Stimulated activated CD4-positive, alpha-beta T cell treated with anti-CD3 and anti-CD28 coated beads, Interleukin-12 subunit alpha, Interleukin-12 subunit beta, amount 100 ng/mL, for 48 hours (primary cell): ENCODE measurements at places on chromosomes 3 and 15.

- no peak for DNase-seq
Observed at GRCh38 chr3:59186725-59187124, 136.9 kb upstream of the CFAP20DC start.

- DNase-seq, result no peak
Observed at GRCh38 chr3:126952261-126952982, 30.5 kb upstream of the PLXNA1 start.

DNA sequence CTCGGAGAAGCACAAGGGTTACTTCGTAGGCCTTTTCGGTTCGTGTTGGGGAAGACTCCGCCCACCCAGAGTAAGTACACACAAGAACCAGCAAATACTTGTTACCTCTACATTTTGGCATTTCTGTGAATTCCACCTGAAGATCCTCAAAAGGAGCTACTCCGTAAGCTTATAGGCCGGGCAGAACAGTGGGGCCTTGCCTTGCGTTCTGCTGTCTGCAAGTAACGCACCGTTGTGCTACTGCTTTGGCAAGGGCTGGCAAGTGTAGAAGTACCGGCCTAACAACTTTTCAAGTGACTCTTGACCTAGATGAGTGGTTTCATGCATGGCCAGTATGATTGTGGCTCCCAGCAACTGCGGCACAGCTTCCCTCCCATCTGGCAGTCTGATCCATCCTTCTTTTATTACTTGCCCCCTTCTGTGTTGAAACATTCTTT is 6.4 kb upstream of the DNAAF4 start:
- DNase-seq, result no peak

DNA sequence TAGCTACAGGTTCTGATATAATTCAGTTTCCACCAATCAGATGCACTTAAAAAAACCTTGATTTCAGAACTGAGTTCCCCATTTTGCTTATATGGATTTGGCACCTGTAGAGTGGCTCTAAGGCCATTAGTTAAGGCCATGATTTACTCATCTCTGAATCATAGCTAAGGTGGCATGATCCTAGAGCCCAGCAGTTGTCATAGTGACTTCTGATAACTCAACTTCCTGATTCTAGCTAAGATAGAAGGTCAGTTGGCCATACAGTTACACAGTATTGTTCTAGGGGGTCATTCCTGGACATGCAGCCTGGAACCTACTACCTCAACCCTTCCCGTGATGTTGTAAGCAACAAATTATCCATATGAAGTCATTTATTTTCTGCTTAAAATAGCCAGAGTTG is 15.9 kb upstream of the TMEM87A start:
- DNase-seq, result no peak

DNA sequence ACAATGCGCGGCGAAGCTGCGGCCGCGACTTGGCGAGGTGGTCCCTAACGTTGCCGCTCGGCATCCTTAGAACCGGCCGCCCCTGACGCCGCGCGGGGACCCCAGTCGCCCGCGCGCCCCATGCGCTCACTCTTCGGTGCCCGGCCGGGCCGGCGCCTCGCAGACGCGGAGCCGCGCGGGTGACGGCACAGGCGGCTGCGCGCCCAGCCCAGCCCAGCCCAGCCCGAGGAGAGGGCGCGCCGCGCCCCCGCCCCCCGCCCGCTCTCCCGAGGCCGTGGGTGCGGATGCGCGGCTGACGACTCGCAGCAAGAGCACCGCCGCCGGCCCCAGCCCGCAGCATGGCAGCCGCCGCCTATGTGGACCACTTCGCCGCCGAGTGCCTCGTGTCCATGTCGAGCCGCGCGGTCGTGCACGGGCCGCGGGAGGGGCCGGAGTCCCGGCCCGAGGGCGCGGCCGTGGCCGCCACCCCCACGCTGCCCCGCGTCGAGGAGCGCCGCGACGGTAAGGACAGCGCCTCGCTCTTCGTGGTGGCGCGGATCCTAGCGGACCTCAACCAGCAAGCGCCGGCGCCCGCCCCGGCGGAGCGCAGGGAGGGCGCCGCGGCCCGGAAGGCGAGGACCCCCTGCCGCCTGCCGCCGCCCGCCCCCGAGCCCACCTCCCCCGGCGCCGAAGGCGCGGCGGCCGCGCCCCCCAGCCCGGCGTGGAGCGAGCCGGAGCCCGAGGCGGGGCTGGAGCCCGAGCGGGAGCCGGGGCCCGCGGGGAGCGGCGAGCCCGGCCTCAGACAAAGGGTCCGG is 437 bp downstream of the KLF13 start:
- peak; percentile 58 for DNase-seq

GRCh38 chr15:101781928-101782327 is 21.4 kb upstream of the OR4F6 start:
- DNase-seq, result no peak

- no peak for DNase-seq
Observed at GRCh38 chr15:68310178-68310803, 32.7 kb downstream of the FEM1B start.

DNA sequence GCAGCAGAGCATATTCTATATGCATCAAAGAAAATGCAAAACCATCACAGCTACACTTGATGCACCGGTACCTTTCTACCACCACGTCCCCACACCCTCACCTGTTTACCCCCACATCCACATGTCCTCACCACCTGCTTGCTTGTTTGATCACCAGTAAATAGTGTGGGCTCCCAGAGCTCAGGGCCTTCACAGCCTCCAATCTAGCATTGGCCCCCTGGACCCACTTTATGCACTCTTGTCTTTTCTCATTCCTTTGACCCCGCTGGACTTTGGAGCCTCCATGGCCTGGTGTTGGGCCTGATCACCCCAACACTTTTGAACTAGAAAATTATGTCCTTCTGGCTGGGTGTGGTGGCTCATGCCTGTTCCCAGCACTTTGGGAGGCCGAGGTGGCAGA is 190.1 kb downstream of the PDE8A start:
- no peak for DNase-seq

GRCh38 chr15:69127306-69127705 is 33.1 kb upstream of the GLCE start:
- no peak for DNase-seq

- no peak for DNase-seq
Observed at GRCh38 chr3:133112666-133113065, 74.5 kb downstream of the TMEM108 start.

GRCh38 chr3:182789371-182789770 is 3.9 kb upstream of the ATP11B start:
- DNase-seq, result no peak

GRCh38 chr15:22908830-22909229 is 70.4 kb downstream of the NIPA2 start:
- no peak for DNase-seq

- DNase-seq, result no peak
Observed at GRCh38 chr3:37053337-37053736, 60.0 kb downstream of the MLH1 start.

DNA sequence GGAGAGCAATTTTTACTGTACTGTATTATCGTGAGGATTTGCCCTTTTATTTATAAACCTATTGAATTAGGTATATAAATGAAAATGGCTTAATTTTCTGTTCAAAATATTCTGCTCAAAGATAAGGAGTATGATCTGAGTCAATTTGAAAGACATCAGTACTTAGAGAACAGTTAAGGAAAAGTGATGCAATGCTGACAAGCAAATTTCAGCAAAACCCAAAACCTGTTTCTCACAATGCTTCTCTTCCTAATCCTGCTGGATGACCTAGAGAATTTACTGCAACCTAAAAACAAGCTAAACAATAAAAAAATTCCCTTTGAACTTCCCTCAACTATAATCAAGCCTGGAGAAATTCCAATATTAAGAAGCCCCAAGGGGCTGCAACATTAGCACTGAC is 82.7 kb downstream of the RFX7 start:
- DNase-seq, result no peak

DNA sequence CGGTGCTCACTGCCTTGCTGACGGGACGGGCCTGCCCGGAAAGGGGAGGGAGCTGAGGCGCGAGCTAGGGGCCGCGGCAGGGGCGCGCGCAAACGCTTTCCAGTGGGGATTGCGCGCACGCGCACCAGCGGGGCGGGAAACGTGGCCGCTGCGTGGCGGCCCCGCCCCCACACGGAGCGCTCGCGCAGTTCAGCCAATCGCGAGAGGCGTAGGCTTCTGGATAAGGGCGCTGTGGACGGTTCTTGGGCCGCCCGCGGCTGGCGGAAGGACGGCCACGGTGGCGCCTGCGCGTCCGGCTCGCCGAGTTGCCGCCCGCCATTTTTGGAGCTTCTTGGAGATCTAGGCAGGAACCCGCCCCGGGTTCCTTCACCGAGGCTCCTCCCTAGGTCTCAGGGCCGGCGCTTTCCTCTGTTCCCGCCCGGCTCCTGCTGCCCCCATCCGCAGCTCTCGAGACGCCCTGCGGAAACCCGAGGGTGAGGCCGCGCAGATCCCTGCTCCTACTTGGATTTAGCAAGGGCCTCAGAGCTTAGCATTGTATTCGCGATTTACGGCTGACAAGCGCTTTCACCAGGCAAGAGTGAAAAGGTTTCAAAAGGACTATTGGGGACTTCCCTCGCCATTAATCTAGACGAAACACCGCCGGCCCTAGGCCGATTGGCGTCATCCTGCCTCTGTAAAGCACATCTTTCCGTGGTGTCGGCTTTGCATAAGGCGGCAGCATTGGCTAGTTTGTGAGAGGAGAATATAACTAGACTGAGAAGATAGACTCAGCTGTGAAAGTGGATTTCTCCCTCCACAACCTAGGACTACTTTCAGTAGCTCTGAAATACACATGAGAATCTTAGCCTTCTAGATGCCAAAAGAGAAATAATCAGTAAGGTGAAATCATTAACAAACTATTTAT is 496 bp upstream of the STAG1 start:
- peak; percentile 97 for DNase-seq

DNA sequence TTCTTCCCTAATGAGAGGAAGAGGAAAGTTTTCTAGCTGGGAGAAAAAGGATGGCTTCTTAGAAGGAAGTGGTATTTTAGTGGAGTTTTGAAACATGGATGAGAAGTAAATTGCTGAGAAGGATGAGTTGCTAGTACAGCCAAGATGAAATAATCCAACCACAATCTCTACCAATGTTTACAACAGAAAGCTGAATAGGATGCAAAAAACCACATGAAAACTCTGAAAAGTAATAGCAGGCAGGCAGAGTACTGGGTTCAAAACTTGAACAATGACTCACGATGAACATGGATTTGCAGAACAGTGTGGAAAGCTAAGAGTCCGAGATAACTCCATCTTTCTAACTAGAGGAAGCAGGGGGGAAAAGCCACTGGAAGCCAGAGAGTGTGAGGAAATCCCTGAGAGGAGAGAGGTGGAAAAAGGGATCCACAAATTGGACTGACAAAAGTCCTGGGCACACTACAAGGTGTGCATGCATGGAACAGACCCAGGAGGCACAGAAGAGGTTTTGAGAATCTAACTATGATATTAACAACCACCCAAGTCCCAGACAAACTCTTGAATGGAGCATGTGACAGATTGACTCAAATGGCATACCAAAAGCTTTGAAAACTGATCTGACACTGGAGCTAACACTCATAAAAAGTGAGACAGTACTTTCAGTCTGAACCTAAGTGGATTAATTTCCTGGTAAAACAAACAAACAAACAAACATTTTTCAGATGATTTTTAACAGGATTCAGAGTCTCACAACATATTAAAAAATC is 76.7 kb downstream of the ST6GAL1 start:
- DNase-seq, result no peak

DNA sequence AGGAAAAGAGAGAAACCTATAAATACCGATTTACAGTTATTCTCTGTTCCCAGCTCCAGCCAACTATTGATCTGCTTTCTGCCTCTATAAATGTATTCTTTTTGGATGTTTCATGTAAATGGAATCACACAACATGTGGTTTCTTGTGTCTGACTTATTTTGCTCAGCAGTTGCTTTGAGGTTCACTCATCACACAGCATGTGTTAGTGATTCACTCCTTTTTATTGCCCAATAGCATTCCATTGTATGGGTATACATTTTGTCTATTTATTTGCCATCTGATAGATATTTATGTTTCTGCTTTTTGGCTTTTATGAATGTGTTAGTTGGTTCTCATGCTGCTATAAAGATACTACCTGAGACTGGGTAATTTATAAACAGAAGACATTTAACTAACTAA is 23.6 kb downstream of the CCR1 start:
- no peak for DNase-seq

GRCh38 chr3:150388498-150389418 is 19.3 kb upstream of the TSC22D2 start:
- no peak for DNase-seq
